Caco-2 (cell line): ENCODE measurements at places on chromosomes 11 and 22. TPM values are rescaled to one million over a fixed set of nuclear protein-coding genes. Genes with fewer than 3 reads are reported as not detected.
A peak's percentile ranks its signal among the peaks of the same experiment; 100 is the strongest.

DNA sequence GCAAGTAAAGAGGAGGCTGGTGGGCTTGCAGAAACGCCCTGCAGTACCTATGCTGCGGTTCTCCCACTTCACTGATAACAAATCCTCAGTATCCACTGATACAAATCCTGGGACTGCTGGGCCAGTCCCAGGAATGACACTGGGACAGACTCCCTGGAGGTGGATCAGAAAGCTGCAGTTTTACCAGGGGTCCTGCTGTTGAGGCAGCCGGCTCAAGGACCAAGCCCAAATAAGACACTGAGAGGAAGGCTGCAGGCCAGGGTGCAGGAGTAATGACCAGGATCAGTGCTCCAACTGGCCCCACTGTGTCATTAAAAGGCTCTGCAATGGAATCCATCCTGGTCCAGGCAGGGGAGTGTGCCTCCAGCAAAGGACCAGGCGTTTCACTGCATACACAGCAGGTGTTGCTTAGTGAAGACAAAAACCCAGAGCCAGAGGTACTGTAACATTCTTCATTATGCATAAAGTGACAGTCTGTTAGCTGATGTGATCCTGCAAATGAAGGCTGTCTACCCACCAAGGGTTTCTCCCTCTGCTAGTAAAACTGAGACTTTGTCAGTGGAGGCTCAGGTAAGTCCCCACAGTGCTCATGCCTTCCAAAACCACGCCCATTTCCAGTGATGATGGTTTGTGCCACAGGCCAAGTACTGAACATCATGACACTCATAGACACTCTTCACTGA is 1.4 kb upstream of the C22orf39 start:
- no peak for DNase-seq
- peaks cover 1% of the 10 kb centered on the region for H3K36me3 ChIP-seq
- H3K4me1 ChIP-seq = no peaks in the 10 kb centered on the region

DNA sequence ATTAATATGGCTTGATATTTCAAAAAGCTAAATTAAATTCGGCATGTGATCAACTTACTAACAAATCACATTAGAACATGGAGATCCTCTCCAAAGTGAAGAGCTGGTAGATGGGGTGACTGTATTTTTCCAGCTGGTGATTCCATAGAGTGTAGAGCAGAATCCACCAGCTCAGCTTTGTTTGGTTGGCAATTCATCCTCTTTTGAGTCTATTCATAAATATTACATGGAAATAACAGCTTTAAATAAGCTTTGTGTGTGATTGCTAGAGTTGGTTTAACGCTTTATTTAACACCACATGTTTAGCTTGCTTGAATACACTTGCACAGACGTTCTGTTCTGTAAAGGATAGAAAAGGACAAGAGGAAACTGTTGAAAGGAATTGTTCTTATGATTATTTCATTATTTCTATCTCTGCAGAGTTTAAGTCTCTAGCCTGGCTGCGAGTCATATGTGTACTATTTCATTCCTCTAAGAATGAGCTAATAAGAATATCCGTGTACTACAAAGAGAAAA is 738.3 kb upstream of the KIRREL3 start:
- H3K27ac ChIP-seq = no peak overlapping the region
- no peak overlapping the region for H3K4me3 ChIP-seq
- H3K4me1 ChIP-seq = no peaks in the 10 kb centered on the region
- DNase-seq = no peak
- no peaks in the 10 kb centered on the region for H3K36me3 ChIP-seq

GRCh38 chr11:123487157-123487744 is 57.2 kb downstream of the GRAMD1B start:
- no peak overlapping the region for H3K27ac ChIP-seq
- no peak overlapping the region for H3K4me3 ChIP-seq
- no peaks in the 10 kb centered on the region for H3K36me3 ChIP-seq
- DNase-seq = no peak
- H3K4me1 ChIP-seq = no peaks in the 10 kb centered on the region

DNA sequence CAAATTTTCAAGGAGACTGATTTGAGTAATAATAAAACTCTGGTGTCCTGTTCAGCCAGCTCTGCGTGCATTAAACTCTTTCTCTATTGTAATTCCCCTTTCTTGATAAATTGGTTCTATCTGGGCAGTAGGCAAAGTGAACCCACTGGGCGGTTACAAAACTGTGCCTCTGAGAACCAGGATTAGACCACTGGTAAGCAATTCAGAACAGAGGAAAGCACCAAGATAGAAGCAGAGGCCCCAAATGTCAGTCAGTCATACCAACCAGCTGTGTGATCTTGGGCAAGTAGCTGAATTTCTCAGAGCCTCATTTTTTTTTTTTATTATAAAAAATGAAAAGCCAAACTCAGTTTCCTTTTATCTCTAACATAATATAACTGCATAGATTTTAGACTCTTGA is 54.9 kb downstream of the TRIM44 start:
- no peak overlapping the region for H3K27ac ChIP-seq
- H3K4me3 ChIP-seq = no peak overlapping the region
- no peaks in the 10 kb centered on the region for H3K36me3 ChIP-seq
- H3K27me3 ChIP-seq = no peaks in the 10 kb centered on the region
- DNase-seq = no peak
- H3K4me1 ChIP-seq = peaks cover 11% of the 10 kb centered on the region

- no peaks in the 10 kb centered on the region for H3K27me3 ChIP-seq
- no peak for DNase-seq
- H3K4me1 ChIP-seq = no peaks in the 10 kb centered on the region
- H3K36me3 ChIP-seq = no peaks in the 10 kb centered on the region
Observed at GRCh38 chr11:23112390-23112789, 252.1 kb upstream of the CCDC179 start.

- DNase-seq = no peak
- H3K27ac ChIP-seq = no peak overlapping the region
- H3K4me1 ChIP-seq = peaks cover 3% of the 10 kb centered on the region
- no peaks in the 10 kb centered on the region for H3K36me3 ChIP-seq
- H3K27me3 ChIP-seq = no peaks in the 10 kb centered on the region
Observed at GRCh38 chr22:32539631-32540421, 65.2 kb downstream of the FBXO7 start.

- no peaks in the 10 kb centered on the region for H3K27me3 ChIP-seq
- DNase-seq = no peak
- no peak overlapping the region for H3K27ac ChIP-seq
- no peaks in the 10 kb centered on the region for H3K36me3 ChIP-seq
- H3K4me1 ChIP-seq = no peaks in the 10 kb centered on the region
Observed at GRCh38 chr11:15933886-15934625, 422.3 kb downstream of the SOX6 start.

DNA sequence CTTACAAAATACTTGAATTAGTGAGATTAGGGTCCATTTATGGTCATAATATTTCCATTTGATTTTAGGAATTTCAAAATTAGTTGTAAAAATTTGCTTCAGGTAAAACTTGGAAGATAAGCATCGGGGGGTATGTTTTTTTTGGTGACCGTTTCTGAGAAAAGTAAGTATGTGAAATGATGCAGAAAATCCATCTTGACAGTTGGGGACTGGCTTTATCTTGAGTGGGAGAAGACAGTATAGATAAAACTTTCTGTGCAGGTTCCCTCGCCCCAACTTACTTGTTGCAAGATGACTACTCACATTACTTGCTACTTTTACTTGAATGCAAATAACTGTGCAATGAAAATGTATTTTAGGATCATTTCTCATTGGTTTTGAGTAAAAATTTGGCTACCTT is 49.5 kb downstream of the DNAJC24 start:
- H3K27me3 ChIP-seq = no peaks in the 10 kb centered on the region
- no peaks in the 10 kb centered on the region for H3K4me1 ChIP-seq
- no peak overlapping the region for H3K4me3 ChIP-seq
- H3K36me3 ChIP-seq = no peaks in the 10 kb centered on the region
- no peak overlapping the region for H3K27ac ChIP-seq

DNA sequence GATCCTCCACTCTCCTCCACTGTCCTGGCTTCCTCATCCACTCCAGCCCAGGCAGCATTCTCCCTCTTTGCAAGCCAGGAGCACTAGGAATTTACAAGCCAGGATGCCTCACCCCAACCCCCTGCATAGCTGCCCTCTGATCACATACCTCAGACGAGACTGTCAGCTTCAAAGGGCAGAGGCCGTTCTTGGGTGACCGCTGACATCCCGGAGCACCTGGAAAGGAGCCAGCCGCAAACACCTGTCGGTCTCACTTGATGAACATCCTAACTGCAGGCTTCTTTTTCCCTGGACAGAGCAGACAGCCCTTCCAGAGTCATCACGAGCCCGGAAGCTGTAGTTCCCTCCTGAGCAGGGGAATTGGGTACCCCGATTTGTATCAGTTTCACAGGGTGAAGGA is 451.3 kb upstream of the B3GAT1 start:
- peak; percentile 98 for DNase-seq
- no peaks in the 10 kb centered on the region for H3K36me3 ChIP-seq
- H3K27me3 ChIP-seq = no peaks in the 10 kb centered on the region
- H3K4me3 ChIP-seq = no peak overlapping the region
- peak overlapping the region; percentile 99 for H3K27ac ChIP-seq

GRCh38 chr22:29393019-29393608 is 4.7 kb upstream of the AP1B1 start:
- no peak overlapping the region for H3K27ac ChIP-seq
- H3K27me3 ChIP-seq = no peaks in the 10 kb centered on the region
- no peaks in the 10 kb centered on the region for H3K36me3 ChIP-seq
- peaks cover 16% of the 10 kb centered on the region for H3K4me1 ChIP-seq
- H3K4me3 ChIP-seq = no peak overlapping the region

DNA sequence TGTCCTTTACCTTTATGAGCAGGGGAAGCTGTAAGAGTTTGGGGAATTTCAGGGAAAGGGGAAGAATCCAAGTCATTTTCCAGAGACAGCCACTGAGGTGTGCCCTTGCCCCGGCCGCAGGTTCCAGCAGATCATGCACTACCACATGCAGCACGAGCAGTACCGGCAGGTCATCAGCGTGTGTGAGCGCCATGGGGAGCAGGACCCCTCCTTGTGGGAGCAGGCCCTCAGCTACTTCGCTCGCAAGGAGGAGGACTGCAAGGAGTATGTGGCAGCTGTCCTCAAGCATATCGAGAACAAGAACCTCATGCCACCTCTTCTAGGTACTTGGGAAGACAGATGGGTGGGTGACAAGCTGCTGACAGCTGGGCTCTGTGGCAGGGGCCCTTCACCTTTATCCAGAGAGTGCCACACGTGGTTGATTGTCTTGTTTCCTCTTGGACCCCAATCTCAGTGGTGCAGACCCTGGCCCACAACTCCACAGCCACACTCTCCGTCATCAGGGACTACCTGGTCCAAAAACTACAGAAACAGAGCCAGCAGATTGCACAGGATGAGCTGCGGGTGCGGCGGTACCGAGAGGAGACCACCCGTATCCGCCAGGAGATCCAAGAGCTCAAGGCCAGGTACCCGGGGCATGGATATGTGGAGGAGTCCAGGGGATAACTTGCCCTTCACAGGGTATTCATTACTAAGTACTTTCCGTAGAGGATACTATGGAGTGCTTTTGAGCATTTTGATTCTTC is 5.8 kb upstream of the HMBS start:
- peaks cover 12% of the 10 kb centered on the region for H3K36me3 ChIP-seq
- no peak for DNase-seq
- no peak overlapping the region for H3K27ac ChIP-seq
- H3K4me1 ChIP-seq = no peaks in the 10 kb centered on the region
- no peaks in the 10 kb centered on the region for H3K27me3 ChIP-seq
- H3K4me3 ChIP-seq = no peak overlapping the region

- peaks cover 40% of the 10 kb centered on the region for H3K4me1 ChIP-seq
- no peaks in the 10 kb centered on the region for H3K27me3 ChIP-seq
- no peak overlapping the region for H3K27ac ChIP-seq
- no peaks in the 10 kb centered on the region for H3K36me3 ChIP-seq
Observed at GRCh38 chr11:130064596-130064995, 5.1 kb upstream of the APLP2 start.

- peak overlapping the region; percentile 77 for H3K27ac ChIP-seq
- H3K27me3 ChIP-seq = no peaks in the 10 kb centered on the region
- 0 out of 2 replicates have a peak, but pooled peaks cover 3% of the 10 kb centered on the region for H3K4me1 ChIP-seq
Observed at GRCh38 chr22:23752090-23752691, 1.3 kb upstream of the ZNF70 start.

DNA sequence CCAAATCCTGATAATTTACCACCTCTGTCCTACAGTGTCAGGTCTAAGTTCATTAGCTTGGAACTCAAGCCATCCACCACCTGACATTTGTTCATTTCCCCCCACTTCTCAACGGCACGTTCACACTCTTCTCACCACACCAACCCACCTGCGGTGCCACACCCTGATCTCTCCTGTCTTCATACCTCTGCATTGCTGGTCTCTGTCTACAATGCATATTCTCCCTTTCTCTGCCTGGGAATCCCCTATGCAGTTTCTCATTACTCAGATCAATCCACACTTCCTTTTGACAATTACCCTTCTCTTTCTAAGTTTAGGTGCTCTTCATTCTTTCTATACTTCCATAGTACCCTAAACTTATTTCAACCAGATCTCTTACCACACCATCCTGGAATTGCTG is 20.4 kb upstream of the EMSY start:
- H3K27ac ChIP-seq = no peak overlapping the region
- H3K27me3 ChIP-seq = no peaks in the 10 kb centered on the region
- H3K36me3 ChIP-seq = no peaks in the 10 kb centered on the region
- DNase-seq = no peak
- H3K4me3 ChIP-seq = no peak overlapping the region

DNA sequence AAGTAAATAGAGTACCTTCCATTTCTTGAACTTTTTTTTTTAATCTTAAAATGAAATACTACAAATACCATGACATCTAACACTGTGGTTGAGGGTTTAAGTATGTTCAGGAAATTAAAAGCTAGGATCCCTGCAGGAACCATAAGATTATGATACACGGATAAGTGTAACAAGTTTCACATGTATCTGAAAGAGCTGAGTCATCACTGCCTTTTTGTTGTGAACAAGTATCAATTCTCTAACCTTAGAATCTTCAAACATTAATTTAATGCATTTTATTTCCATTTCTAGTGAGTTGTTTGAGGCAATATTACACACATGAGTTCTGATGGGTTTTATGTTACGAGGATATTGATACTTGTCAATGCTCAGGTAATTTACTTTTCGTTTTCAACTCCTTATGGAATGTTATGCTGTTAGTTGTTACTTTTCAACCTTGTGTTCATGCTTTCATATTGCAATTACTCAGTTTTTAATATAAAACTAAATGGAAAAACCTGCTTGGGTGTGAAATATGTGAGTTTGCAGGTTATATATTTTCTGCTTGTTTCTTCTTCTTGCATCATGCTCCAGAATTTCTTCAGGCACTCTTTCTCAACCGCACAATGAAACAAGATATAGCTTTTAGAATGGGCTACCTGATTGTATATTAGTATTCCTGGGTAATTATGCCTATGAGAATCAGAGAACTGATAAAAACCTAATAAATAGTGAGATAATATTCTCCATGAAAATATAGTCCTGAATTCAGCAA is 361.3 kb upstream of the MTNR1B start:
- H3K36me3 ChIP-seq = no peaks in the 10 kb centered on the region
- H3K4me1 ChIP-seq = no peaks in the 10 kb centered on the region
- H3K4me3 ChIP-seq = no peak overlapping the region
- H3K27ac ChIP-seq = no peak overlapping the region

- no peaks in the 10 kb centered on the region for H3K27me3 ChIP-seq
- no peak overlapping the region for H3K4me3 ChIP-seq
- no peaks in the 10 kb centered on the region for H3K36me3 ChIP-seq
- no peak for DNase-seq
- H3K4me1 ChIP-seq = peaks cover 38% of the 10 kb centered on the region
Observed at GRCh38 chr11:115418626-115419025, 85.6 kb downstream of the CADM1 start.

Gene CHRM4
- 0.27 and 0.28 TPM in 2 replicates for total RNA-seq

Gene LGR4
- total RNA-seq = 34.7 and 37.1 TPM in 2 replicates

Gene UPB1
- total RNA-seq = 5.6 and 6.7 TPM in 2 replicates
